NCI-H526 treated with DMSO at 0.1 percent for 48 hours (cell line): ENCODE measurements at places on chromosomes 11 and 22.

DNA sequence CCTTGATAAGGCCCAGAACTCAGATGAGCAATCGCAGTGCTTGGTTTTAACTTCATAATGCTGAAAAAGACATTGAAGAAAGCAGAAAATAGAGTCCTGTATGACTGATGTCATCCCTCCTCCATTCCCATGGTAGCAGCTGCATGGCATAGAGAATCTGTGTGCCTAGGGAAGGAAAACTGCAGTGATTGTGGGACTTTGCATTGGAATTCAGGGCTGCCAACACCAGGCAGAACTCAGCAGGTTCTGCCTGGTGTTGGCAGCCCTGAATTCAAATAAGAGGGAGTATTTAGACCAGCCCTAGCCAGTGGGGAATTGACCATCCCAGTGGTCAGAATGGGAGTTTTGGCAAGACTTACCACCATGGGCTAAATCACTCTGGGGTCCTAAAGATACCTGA lies 1016.0 kb downstream of the FAM181B start:
- no peak for DNase-seq

- DNase-seq: no peak
These were observed 22.2 kb downstream of the IL10RA start for GRCh38 chr11:118008271-118008911.

GRCh38 chr11:62195945-62196344 lies 5.9 kb downstream of the SCGB1D1 start:
- DNase-seq: no peak

- DNase-seq: no peak
These were observed 3.0 kb downstream of the LSP1 start for GRCh38 chr11:1855886-1856265.

- DNase-seq: peak; percentile 90
These were observed 112.1 kb downstream of the RPL27A start for GRCh38 chr11:8794677-8795103.

DNA sequence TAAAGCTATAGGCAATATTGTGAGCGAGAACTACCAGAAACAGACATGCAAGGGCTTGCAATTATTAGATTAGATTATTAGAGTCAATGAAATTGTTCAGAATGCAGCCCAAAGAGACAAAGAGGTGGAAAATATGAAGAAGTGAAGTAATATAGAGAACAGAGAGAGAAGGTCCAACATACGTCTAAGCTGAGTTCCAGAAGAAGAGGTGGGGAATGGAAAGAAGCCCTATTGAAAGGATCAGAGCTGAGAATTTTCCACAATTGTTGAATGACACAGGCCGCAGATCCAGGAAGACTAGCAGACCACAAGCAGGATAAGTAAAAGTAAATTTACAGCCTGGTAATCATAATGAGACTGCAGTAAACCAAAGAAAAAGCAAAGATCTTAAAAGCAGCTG lies 93.2 kb downstream of the EXT2 start:
- no peak for DNase-seq

- no peak for DNase-seq
These were observed 692.1 kb downstream of the NTM start for GRCh38 chr11:132062541-132062940.

DNA sequence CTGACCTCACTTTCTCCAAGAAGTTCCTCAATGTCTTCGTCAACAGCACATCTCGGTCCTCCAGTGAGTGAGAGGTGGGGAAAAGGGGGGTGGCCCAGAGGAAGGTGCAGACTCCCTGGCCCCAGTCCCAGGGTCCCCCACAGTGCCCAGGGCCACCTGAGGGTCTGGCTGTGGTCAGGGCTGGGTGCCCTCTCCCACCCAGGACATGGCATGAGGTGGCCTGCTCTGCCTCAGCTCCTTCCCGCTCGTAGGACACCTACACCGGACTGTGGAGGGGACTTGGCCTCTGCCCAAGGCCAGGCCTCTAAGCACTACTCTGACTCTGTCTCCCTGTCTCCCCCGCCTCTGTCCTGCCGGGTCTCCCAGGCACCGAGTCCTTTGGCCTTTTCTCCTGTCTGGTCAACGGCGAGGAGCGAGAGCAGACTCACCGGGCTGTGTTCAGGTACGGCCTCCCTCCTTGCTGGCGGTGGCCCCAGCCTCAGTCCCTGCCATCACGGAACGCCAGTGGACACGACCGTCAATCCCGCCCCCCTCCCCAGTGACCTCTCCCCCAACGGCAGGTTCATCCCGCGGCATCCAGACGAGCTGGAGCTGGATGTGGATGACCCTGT lies 4.5 kb downstream of the MAPK8IP2 start:
- DNase-seq: no peak

- DNase-seq: no peak
These were observed 155.5 kb upstream of the NAV2 start for GRCh38 chr11:19557185-19557584.

- DNase-seq: no peak
These were observed 19.9 kb downstream of the TP53I11 start for GRCh38 chr11:44930588-44931302.

- no peak for DNase-seq
These were observed 45.4 kb downstream of the TIMP3 start for GRCh38 chr22:32846780-32847491.

GRCh38 chr22:27772081-27772983 lies 29.2 kb downstream of the MN1 start:
- DNase-seq: no peak

- peak; percentile 32 for DNase-seq
These were observed 1.1 kb downstream of the PANX1 start for GRCh38 chr11:94129512-94130297.

DNA sequence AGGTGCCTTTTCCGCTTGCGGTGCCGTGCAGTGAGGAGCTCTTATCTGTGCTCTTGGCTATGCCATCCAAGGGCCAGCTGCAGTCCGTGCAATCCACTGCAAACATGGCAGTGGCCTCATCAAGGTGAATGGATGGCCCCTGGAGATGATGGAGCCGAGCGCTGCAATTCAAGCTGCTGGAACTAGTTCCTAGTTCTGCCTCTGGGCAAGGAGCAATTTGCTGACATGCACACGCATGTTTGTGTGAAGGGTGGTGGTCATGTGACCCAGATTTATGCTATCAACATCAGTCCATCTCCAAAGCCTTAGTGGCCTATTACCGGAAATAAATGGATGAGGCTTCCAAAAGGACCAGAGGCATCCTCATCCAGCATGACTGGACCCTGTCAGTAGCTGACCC lies 3.1 kb upstream of the EHD1 start:
- DNase-seq: no peak

GRCh38 chr22:32786027-32786418 lies 15.5 kb upstream of the TIMP3 start:
- no peak for DNase-seq

- DNase-seq: no peak
These were observed 20.9 kb downstream of the PRG3 start for GRCh38 chr11:57359896-57360690.

GRCh38 chr22:23065495-23066122 lies 4.7 kb upstream of the GNAZ start:
- no peak for DNase-seq

- DNase-seq: no peak
These were observed 109.3 kb downstream of the ARL14EP start for GRCh38 chr11:30432178-30432577.

- no peak for DNase-seq
These were observed 535.1 kb upstream of the CHORDC1 start for GRCh38 chr11:90757849-90758494.

GRCh38 chr11:19805376-19805775 lies 92.7 kb downstream of the NAV2 start:
- DNase-seq: no peak

- no peak for DNase-seq
These were observed 227.0 kb upstream of the POU2AF2 start for GRCh38 chr11:111018566-111018965.

- DNase-seq: peak; percentile 59
These were observed at the start of gene DGCR6L for GRCh38 chr22:20319745-20320658. TSS of gene DGCR6L (minus strand) at chr22:20320060. CDS start at chr22:20319988, 72 bp downstream.

GRCh38 chr11:64241491-64242374 lies 838 bp downstream of the FKBP2 start:
- peak; percentile 30 for DNase-seq

DNA sequence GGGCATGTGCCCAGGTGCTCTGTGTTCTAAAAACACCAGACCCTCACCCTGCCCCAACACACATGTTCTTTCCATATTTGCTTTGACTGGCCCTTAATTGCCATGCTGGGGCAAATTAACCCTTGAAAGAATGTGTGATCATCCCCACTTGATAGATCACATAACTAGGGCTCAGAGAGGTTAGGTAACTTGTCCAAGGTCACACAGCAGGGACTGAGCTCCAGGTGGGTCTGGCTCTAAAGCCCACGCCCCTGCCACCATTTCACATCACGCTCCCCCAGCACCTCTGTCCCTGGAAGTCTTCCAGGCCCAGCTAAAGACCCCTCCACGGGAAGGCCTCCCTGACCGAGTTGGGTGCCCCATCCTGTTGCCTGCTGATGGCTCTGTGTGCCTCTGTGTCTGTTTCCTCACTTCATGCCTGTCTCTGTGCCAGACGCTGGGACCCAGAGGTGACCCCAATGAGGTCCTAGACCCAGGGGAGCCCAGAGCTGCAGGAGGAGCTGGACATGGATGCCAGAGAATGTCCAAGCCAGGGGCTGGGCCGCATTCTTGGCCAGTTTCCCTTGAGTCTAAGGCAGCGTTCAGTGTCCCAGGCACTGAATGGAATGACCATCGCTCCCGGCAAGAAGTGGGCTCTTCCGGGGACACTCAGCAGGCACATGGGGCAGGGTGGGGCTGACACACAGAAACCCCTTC lies 79.7 kb downstream of the MYO7A start:
- no peak for DNase-seq

GRCh38 chr22:33850724-33851123 lies 69.6 kb downstream of the LARGE1 start:
- DNase-seq: no peak

- DNase-seq: no peak
These were observed 1.9 kb downstream of the GDPD4 start for GRCh38 chr11:77299528-77299993.

DNA sequence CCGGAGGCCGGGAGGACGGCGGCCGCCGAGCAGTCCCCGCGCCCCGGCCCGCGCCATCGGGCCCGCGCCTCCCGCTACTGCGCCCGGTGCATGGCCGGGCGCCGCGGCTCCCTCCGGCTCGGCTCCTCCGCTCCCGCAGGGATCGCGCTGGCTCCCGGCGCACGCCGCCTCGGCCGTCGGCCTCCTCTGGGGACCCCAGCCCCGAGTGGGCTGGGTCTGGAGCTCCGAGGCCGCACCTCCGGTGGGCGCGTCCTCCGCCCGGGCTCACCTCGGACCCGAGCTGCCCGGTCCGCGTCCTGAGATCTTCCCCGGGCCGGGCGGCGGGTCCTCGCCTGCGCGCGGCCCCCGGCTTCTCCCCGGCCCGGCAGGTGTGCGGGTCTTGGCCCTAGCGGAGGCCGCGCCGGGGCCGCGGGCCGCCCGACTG lies 251 bp downstream of the SHISA8 start:
- DNase-seq: no peak

DNA sequence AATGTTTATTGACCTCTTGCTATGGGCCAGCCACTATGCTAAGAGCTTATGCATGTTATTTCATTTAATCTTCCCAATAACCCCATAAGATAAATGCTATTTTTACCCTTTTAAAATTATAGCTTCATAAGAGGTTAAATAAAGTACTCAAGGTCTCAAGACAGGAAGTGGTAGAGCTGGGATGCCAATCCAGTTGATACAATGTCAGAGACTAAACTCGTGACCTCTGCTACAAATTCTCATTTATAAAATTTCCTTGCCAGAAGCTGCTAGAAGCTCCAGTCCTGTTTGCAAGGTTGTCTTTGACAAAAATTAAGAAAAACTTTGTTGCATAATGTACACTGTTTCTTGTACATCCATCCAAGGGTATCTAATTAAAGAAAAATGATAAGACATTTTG lies 265.9 kb upstream of the MPPED2 start:
- no peak for DNase-seq

DNA sequence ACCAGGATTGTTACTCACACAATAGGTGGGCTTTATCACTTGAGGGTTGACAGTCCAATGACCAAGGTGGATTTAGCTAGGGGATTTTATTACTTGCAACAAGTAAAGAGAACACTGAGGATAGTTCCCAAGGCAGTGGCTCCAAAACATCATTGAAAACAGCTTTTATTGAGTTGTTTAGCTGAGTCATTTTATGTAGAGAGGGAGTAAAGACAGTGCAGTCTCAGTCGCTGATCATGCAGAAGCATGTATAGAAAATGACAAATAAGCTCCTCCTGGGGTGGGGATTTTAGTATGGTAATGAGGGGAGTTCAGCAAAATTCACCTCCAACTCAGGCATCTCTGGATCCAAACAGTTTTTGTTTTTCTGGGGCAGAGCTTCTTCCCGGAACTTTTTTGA lies 163.0 kb upstream of the CCDC179 start:
- DNase-seq: no peak

- DNase-seq: no peak
These were observed 881.0 kb upstream of the TENM4 start for GRCh38 chr11:80321786-80322185.

DNA sequence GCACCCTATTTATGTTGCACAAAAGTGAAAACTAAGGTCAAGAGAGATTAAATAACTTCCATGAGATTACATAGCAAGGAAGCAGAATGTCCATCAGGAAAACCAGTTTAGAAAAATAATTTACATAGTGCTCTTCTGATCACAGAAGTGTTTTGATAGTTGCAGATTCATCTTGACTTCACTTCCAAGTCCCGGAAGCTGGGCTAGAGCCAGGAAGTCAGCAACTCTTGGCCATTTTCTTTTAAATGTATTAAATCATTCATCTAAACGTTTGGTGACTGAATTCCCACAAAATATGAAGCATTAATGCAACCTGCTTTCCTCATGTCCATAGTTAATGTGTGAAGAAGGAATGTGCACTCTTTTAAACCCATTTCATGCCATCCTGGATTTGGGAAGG lies 29.7 kb downstream of the APLP2 start:
- no peak for DNase-seq

GRCh38 chr22:45470871-45471270 lies 31.8 kb upstream of the FBLN1 start:
- DNase-seq: no peak

DNA sequence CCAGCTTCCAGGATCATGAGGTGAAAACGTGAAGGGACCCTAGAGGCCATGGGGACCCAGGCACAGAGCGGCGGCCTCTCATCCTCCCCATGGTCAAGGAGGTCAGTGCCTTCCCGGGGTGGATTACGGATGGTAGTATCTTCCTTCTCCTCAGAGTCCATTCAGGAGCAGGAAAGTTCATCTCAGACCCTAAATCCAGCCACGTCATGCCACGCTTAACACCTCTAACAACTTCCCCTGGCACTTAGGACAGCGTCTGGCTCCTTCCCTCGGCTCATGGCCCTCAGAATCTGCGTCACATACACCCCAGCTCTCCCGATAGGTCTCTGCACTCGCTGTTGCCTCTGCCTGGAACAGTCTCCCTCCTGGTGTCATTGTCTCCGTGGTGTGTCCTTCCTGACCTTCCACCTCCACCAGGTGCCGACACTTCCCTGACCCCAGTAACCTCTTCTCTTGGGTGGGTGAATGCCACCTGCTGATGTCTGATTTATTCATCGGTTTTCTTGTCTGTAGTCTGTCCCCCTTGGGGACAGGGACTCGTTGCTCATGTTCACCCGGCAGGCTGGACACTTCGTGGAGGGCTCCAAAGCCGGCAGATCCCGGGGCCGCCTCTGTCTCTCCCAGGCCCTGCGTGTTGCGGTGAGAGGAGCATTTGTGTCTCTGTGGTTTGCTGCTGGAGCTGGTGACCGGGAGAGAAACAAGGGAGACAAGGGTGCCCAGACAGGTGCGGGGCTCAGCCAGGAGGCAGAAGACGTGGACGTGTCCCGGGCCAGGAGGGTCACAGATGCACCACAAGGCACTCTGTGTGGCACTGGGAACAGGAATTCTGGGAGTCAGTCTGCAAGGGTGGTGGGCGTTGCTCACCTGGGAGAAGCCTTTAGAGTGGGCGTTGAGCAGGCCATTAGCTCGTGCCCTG lies 1.4 kb downstream of the MYEOV start:
- no peak for DNase-seq

GRCh38 chr22:40676644-40677043 lies 2.6 kb upstream of the MCHR1 start:
- DNase-seq: no peak
